ENCODE measurements at places on chromosomes 3 and 15.

GRCh38 chr15:40161693-40162391, 973 bp downstream of the BUB1B start:
- no peak for DNase-seq

- DNase-seq: no peak
Observed at GRCh38 chr3:159892801-159893200, 95.8 kb upstream of the IL12A start.

- no peak for DNase-seq
Observed at GRCh38 chr3:89851974-89852621, 744.7 kb downstream of the EPHA3 start.

DNA sequence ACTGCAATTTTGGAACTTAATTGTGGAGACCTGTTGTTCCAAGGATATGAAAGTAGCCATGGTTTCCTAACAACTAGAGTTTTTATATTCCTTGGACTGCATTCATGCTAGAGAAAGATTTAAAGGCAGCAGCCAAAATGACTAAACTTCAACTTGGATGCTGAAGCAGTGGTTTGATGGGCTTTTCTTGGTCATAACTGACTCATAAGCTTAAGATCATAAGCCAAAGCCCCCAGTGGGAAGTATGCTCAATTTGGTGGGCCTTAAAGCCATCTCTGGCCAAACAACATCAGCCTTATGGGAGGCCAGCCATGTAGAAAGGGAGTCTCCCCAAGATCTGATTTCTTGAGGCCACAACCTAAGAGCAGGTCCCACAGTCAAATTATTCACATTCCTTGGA, 80.2 kb downstream of the ZNF280D start:
- DNase-seq: no peak

DNA sequence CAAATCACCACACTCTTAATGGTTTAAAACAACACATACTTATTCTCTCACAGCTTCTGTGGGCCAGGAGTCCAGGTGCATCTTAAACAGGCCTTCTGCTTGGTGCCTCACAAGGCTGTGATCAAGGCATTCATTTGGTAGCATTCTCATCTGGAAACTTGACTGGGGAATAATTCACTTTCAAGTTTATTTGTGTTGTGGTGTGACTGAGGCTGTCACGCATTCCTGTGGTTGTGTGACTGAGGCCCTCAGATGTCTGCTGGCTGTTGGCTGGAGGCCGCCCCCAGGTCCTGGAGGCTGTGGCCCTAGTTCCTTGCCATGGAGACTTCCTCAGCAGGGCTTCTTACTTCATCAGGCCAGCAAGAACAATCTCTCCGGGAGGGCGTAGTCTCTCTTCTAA, 16.9 kb upstream of the FAM3D start:
- no peak for DNase-seq

GRCh38 chr3:107795514-107796094, 272.8 kb downstream of the BBX start:
- DNase-seq: no peak

- no peak for DNase-seq
Observed at GRCh38 chr15:69893863-69894262, 203.9 kb downstream of the TLE3 start.

GRCh38 chr3:56590814-56591213, 33.8 kb downstream of the CCDC66 start:
- DNase-seq: no peak

- no peak for DNase-seq
Observed at GRCh38 chr3:119585208-119585607, 5.9 kb downstream of the ADPRH start.

DNA sequence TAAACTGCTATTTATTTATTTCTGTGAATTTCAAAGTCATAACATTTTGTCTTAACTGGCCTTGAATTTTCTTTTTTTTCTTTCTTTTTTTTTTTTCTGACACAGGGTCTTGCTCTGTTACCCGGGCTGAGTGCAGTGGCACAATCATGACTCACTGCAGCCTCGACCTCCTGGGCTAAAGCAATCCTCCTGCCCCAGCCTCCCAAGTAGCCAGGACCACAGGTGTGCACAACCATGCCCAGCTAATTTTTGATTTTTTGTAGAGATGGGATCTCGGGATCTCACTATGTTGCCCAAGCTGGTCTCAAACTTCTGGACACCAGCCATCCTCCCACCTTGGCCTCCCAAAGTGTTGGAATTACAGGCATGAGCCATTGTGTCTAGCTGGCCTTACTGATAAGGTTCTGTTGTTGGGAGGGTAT, 77.4 kb upstream of the TNFSF10 start:
- no peak for DNase-seq

- peak; percentile 51 for DNase-seq
Observed at GRCh38 chr3:72169561-72170472, 384.9 kb upstream of the PROK2 start.

DNA sequence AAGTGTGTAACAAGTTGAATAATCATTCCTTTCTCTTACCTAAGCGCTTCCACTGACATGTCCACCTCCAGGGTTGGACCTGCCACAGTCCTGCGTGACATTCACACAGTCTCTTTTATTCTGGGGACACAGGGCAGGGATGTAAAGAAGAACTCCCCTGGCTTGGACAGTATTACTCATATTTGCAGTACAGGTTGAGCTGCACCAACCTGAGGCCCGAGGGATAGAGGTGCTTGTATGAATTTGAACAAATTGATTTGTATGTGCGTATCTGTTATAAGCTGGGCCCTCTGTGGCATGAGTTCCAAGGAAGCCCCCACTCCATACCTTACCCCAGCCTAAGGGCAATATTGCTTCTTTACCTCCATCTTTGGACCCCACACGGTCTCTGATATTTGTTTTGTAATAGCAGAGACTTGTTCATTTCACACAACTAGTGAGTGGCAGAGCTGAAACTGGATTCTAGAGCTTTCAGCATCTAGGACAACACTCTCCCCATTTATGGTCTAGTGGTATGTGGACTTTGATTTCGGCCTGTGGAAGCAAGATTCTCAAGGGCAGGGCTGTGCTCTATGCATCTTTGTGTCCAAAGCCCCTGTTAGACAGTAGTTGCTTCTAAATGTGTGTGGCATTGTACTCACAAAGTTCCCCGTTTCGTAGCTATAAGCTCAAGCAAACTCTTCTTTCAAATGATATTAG, 39.2 kb downstream of the FAH start:
- DNase-seq: no peak

DNA sequence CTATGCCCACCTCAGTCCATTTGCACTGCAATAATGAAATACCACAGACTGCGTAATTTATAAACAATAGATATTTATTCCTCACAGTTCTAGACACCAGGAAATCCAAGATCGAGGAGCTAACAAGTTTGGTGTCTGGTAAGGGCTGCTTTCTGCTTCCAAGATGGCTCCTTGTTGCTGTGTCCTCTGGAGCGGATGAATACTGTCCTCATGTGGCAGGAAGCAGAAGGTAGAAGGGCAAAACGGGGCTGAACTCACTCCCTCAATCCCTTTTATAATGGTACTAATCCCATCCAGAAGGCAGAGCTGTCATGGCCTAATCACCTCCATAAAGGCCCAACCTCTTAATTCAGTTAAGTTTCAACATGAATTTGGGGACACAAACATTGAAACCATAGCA, 75.3 kb downstream of the P2RY1 start:
- no peak for DNase-seq
